ENCODE measurements at places on chromosomes 2 and 18.

DNA sequence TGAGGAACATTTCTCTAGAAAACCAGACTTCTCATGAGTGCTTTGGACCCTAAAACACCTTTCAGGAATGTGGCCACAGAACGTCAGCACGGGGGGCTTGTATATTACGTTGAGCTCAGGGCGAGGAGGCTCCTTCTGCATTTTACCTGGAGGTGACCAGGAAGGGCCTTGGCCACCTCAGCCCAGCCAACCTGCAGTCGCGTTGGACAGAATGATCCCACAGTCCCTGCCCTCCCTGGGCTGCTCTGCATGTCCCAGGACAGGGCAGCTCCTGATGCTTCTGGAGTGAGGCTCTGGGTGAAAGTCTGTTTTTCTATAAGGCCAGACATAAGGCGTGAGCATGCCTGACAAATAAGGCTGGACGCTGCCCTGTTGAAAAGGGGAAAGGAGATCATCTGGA is 121.9 kb downstream of the NDUFA10 start:
- DNase-seq = no peak

DNA sequence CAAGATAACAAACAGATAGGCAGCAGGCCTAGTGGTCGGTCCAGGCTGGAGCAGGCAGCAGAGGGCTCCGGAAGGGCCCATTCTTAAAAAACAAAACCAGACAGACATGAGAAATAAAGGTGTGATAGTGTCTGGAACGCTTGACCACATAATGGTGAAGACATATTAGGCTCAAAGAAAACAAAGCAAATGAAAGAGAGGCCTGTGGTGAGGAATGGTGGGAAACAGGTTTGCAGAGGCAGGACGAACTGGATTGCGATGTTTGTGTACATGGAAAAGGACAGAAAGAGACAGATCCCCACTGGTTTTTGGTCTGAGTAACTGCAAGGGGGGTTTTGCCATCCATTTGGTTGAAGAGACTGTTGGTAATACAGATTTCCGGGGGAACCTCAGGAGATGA is 19.9 kb downstream of the QPCT start:
- no peak for DNase-seq

DNA sequence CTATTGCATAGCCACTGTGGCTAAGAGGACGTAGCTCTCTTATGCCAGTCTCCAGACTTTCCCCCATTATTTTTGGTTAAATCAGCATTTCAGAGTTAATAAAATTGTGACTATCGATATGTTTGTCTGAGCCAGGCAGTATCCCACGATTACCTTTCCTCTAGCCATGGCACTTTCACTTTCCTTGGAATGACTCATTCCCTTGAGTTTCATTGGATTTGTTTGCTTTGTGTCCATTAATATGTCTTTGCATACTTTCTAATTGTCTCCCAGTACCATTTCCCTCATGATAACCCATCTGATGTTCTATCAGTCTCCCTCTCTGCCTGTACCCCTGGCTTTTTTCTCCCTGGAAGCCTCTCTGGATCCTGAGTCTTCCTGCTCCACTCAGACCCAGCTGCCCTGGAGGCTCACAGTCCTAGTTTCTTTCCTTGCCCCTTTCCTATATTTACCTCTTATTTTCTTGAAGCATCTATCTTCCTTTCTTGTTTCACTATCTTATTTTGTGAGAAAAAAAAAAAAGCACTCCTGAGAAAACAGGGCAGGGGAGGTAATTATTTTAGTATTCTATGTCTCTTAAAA is 126.1 kb downstream of the MTX2 start:
- no peak for DNase-seq

GRCh38 chr2:237968048-237968862 is 1.4 kb downstream of the UBE2F start:
- peak; percentile 94 for DNase-seq

DNA sequence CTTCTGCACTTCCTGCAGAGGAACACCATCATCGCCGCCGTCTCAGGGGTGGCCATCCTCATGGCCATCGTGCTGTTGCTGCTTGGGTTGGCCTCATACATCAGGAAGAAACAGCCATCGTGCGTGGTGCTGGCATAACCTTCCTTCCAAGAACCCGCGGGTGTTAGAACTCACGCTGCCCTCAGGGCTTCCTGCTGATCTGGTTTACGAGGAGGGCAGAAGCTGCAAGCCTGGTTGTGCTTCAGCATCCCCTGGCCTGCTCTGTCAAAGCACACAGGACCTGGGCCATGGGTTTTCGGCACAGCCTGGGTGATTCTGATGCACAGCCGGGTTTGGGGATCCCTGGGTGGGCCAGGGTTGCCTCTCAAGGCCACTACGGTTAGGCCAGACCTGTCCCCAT is 12.2 kb upstream of the ZAP70 start:
- no peak for DNase-seq

Data from HL-60 (cell line).